ENCODE measurements at places on chromosomes 6 and 20.

DNA sequence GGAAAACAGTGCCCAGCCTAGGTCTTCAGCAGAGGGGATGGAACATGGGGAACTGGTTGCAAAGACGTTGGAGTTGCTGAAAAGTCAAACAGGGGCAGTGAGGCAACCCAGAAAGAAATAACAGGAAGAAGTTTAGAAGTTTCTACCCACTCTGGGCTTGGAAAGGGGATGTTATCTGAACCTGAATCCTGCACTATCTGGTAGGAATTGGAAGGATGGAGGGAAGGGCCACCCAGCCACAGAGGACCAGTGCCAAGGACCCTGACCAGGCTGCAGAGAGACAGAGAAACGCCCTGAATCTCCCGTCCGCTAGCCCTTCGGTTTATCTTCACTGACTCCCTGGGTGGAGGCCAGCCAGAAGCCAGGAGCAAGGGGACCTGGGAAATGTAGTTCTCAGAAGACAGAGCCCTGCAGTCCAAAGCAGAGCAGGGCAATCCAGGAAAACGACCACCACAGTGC is 217.3 kb upstream of the RREB1 start:
- DNase-seq: no peak

GRCh38 chr20:53737396-53738038 is 143.9 kb upstream of the ZNF217 start:
- no peak for DNase-seq

DNA sequence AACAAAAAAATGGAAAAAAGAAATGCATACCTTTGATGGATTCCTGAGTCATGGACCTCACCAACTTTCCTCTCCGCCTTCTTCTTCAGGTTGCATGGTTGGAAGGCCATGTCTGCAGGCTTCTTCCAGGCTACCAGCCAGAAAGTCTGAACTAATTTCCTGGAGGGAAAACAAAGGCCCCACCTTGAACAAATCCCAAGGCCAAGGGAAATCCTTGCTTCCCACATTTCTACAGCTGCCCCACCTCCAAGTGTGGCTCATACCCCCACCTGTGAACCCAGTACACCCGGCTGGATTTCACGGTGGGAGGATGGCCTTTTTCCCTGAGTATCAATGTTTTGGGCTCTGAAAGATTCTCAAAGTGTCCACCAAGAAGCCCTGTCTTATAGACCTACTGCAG is 22.4 kb downstream of the IL17A start:
- DNase-seq: no peak

GRCh38 chr20:17683218-17684076 is 1.4 kb upstream of the RRBP1 start:
- no peak for DNase-seq

DNA sequence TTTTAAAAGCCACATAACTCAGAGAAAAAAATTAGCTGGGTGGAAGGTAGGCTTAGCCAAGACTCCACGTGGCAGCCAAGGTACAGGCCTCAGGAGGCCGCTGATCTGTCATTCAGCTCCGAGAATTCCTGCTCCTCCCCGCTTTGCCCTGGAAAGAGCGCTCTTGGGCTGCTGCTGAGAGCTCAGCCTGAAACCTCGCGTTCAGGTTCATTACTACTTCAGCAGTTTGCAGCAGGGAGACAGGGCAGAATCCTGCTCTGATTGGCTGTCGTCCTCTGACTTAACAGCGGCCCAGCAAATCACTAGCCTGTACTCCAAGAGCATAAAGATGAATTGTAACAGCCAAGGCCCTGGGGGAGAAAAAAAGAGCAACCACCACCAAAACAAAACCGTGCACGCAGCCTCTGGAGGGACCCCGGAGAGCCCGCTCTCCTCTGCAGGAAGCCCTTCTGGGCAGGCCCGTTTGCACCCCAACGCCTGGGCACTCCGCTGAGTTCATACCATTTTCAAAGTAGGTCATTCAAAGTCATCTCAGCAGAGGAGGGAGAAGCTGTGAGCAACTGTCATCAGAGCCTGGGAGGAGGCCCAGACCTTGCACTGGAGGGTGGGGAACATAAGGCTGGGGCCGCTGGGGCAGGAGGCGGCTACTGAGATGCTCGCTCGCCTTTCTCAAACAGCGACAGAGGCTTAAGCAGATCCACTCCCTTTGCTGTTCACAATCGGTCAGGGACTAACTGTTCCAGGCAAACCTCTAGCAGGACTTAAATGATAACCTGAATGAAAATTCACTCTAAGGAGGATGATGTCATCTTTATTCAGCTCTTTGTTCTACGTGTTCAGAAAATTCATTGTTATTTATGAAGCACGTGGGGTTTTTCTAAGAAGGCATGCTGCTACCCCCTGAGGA is 42.3 kb upstream of the ATXN1 start:
- DNase-seq: peak; percentile 93

DNA sequence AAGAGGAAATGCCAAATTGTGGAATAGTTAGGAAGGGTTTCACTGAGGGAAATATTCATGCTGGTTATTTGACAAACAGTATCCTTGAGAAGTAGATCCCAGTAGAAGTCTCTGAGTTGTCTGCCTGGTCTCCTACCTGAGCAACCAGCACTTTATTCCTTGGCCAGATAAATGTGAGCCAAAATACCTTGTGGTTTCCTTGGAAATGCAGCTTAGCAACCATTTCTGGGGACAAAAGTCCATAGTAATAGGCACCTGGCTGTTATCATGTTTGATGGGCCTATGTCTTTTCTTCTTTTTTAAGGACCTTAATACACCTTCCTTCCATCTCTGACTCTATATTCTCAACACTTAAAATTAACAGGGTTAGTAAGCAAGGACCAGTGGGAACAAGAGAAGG is 217.1 kb upstream of the MARCKS start:
- peak; percentile 24 for DNase-seq

DNA sequence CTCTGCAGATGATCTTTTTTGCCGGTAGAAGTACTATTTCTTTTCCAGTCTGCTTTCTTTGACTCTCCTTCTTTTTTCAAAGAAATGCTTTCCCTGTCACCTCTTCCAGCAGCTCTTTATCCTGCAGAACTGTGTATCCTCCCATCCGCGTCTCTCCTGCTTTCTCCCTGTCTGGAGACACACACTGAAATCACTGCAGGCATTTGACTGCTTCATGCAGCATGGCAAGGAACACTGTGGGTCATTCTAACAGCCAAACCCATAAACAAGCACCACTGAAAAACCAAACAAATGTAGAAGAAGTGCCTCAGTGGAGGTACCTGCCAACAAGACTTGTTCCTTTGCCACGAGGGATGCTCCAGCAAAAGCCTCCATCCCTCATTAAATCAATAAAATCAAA is 403.7 kb upstream of the CITED2 start:
- DNase-seq: no peak

DNA sequence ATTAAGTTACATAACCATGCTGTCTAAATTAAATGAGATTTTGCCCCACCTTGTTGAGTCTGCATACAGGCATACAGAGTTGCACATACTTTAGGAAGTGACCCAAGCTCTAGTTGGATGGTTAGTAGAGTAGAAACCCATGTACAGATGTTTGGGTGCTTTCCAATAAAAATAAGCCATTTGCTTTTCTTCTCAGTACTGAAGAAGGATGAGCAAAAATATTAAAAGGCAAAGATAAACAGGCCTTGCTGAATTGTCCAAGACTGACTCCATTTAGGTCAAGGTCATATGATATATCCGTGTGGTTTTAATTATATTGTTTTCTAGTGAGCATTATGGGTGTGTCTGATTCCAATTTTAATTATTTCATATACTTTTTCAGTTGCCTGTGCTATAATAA is 589.4 kb downstream of the RFPL4B start:
- DNase-seq: no peak

DNA sequence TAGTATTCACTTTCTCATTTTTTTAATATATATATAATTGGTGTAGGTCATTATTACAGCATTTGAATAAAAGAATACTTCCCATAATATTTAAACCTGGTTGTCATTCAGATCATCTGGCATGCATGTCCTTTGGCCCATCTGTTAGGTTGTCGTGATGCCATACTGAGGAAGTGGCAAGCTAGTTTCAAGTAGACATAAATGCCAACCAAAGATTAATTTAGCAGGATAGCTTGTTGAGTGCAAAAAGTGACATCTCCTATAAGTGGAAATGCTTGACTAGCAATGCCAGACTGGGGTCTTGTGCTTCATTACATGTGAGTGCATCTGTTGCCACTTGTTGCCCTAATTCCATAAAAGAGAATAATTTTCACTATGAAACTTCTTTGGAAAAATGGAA is 1044.7 kb downstream of the GRIK2 start:
- no peak for DNase-seq

GRCh38 chr20:7665376-7665775 is 274.9 kb downstream of the HAO1 start:
- no peak for DNase-seq

- no peak for DNase-seq
Measured at GRCh38 chr6:151705993-151706733, 101.3 kb upstream of the ESR1 start.

DNA sequence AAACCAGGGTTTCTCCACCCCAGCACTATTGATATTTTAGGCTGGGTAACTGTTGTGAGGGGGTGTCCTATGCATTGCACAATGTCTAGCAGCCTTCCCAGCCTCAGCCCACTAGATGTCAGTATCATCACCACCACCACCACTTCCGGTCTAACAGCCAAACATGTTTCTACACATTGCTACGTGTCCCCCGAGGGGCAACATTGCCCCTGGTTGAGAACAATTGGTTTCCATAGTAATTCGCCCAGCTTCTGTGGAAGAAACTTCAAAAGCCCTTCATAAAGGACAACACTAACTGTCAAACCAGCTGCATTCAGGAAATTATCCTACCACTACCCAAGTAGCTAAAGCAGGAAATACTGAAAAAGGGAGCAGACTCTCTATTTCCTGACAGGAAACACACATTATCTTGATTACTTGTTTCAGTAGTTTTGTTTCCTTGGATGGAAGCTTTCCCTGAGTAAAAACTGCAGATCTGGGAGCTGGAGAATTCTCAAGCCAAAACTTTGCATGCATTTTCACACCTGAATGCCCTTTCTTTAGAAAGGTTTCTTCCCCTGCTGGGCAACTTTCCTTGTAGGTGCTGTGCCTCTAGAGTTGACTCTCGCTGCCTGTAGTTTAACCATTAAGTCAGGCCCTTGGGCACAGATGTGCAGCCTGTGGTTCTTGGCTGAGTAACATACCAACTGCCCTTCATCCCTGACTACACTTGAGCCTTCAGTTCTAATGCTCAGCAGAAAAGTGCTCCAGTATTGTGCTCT is 23.6 kb downstream of the PKHD1 start:
- DNase-seq: peak; percentile 66

- DNase-seq: peak; percentile 22
Measured at GRCh38 chr6:72642435-72642834, 20.6 kb downstream of the KCNQ5 start.

DNA sequence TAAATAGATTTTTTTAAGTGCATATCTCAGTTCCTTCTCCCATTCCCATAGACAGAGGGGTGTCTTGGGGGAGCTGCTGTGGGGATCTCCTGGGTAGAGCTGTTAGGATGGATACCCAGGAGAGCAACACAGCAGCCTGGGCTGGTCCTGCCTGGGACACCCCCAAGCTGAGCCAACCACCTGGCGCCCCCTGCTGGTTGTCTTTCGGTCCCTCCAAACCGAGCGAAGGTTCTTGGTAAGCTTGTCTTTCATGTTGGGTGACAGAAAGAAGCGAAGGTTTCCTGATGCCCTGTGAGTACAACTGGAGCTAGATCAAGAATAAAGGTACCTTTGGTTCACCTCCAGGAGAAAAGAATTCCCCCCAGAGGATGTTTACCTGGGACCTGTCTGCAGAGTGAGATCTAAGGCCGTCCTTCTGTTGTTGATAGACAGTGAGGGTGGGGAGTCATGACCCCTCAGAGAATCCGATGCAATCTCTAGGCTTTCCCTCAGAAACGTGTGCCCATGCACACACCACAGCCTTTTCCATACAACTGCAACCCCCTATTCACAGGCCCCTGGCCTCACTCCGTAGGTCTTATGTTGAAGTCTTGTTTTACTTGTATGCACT is 50.8 kb downstream of the SNX9 start:
- DNase-seq: peak; percentile 87

DNA sequence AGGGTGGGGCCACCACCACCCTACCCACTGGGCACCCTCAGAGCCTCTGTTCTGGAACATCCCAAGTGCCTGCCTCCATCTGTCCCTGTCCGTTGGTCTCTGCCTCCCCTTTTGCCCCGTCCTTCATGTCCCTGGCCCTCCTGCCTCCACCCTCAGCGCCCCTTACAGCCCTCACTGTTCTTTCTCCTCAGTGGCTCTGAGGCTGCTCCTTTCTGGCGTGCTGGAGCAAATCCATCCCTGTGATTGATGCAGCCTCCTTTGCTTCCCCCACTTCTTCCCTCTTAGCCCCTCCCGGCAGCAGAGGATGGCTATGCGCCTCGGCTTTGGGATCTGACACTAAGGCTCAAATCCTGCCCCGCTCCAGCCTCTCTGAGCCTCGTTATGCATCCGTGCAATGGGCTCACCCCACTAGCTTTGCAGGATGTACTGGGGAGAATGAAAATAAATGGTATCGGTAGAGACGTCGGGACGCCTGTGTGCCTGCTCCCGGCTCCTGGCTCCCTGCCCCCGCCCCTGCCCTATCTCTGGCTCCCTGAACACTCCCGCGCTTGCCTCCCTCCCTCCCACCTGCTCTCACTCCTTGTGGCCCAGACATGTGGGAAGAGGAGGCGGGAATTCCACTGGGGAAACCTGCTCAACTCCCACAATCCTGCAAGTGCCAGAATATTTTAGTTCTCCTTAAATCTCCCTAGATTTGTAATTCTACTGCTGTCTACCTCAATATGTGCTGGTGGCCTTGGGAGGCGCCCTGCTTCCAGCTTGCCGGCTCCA is 13.1 kb downstream of the VSTM2L start:
- DNase-seq: peak; percentile 21

Data from NCI-H526 (cell line).